ENCODE measurements at places on chromosomes 16 and 17.

- DNase-seq = no peak
Measured at GRCh38 chr17:7640783-7641182, 9.9 kb upstream of the ATP1B2 start.

GRCh38 chr17:67456103-67456502, 79.0 kb downstream of the PITPNC1 start:
- no peak for DNase-seq

DNA sequence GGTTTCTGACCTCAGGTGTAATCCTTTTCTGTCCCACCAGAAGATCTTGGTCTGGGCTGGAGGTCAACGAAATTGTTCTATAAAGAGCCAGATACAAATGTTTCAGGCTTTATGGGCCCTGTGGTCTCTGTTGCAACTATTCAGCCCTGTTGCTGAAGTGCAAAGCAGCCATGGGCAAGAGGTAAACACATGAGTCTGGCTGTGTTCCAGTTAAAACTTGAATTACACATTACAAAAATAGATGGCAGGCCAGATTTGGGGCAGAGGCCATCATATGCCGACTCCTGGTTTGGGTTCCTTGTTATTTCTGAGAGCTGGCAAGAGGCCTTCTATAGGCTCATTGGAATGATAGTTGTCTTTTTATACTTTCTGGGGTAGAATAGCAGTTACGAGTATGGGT, 114.4 kb downstream of the SDR42E1 start:
- DNase-seq = no peak

DNA sequence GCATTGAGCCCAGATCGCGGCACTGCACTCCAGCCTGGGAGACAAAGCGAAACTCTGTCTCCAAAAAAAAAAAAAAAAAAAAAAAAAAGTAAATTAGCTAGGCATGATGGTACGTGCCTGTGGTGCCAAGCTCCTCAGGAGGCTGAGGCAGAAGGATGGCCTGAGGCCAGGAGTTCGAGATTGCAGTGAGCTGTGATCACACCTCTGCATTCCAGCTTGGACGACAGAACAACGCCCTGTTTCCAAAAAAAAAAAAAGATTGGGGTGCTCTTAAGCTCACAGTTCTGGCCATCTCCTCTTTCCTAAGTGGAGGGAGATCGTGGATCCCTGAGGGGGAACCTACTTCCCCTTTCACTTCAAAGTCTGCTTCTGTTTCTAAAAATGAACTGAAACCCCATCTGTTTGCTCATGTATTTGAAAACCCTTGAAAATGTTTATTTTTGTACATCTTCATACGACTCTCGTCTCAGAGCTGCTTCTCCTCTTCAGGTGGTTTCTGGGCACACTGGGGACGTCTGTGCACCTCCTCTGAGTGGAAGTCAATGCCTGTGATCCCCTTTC, 138.8 kb downstream of the PRKCA start:
- no peak for DNase-seq

DNA sequence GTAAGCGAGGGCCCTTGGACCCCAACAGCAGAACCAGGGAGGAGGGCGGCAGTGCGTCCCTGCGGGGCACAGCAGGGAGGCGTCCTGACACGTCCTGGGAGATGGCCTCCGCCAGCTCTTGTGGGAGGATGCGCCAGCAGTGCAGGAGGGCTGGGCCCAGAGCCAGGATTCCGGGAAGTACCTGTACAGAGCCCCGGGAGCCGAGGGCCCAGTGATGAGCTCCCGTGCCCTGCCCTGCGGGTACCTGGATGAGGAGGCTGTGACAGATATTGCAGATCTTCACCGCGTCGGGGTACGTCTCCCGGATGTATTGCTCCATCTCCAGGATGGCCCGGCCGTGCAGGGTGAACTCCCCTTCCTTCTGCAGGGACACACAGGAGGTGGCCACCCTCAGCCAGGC, 23.1 kb downstream of the KDM8 start:
- no peak for DNase-seq

DNA sequence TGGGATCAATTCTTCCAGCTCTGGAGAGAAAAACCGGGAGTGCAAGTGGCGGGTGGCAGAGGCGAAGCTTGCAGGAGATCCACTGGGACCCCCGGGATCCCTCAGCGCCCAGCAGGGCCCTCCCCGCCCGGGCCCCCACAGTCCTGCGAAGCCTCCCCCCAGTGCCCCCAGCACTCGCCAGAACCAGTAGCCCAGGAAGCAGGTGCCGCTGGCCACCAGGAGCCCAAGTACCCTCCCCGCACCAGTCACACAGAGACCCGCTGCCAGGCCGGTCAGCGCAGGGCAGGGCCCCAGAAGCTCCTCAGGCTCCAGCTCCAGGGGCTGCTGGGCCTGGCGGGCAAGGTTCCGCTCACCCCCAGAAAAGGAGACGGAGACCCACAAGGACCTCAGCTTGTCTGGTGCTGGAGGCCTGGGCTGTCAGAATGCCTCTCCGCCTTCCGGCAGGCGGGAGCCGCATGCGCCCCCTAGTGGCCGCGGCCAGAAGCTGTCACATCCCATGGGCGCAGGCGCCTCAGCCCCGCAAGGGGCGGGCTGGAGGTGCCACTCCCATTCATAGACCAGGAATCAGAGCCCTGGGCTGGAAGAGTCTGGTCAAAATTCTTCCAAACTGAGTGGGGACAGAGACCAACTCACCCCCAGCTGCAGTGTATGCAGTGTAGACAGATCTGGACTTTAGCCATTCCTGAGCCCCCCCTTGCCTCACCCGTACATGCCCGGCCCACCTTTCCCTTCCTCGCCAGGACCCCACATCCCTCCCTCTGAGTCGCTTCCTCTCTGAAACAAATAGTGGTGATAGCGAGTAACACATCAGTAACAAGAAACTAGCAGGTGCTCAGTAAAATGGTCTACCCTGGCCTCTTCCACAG, 1002.3 kb downstream of the KCNJ18 start:
- DNase-seq = no peak

Measured in adipocyte (in vitro differentiated cells).